ENCODE measurements at places on chromosomes 2 and 18.

DNA sequence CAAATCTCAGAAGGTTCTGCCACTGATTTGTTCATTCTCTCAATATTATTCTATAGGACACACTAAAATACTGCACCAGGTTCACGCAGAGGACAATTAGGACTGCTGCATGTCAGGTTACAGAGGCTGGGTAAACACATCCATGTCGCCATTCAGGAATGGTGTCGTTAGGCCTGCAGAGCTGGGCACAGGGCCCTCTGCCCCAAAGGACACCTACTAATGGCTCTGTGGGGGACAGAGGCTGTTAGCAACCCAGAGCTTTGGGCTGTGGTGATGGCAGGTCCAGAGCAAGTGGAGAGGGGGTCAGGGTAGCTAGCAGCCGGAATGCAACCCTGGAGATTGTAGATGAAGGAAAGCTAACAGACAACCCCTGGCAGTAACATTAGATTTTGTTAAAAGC is 115.9 kb downstream of the TTC32 start:
- no peak for DNase-seq

GRCh38 chr2:218368150-218368528 is 11.5 kb downstream of the CATIP start:
- DNase-seq, result no peak

DNA sequence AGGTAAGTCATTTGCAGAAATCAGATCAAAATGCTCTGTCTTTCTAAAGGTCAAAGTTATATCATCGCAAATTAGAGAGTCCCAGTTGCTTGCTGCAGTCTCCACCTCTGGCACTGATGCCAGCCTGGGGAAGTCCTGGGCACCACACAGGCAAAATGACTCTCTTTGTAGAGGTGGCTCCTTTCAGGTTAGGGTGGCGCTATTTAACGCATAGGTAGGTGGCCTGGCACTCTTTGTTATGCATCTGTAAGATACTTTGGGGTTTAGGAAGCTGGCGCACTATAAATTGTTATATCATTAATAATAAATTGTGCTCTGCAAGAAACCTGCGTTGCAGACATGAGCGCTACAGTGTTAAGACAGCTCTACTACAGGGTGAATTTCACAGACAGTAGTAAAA is 268.5 kb downstream of the ICOS start:
- DNase-seq, result no peak

GRCh38 chr2:46010925-46011490 is 286.2 kb upstream of the EPAS1 start:
- DNase-seq, result no peak

- no peak for DNase-seq
Observed at GRCh38 chr2:96950381-96951124, 35.8 kb downstream of the FAM178B start.

- no peak for DNase-seq
Observed at GRCh38 chr2:45605116-45605515, 6.0 kb downstream of the SRBD1 start.

DNA sequence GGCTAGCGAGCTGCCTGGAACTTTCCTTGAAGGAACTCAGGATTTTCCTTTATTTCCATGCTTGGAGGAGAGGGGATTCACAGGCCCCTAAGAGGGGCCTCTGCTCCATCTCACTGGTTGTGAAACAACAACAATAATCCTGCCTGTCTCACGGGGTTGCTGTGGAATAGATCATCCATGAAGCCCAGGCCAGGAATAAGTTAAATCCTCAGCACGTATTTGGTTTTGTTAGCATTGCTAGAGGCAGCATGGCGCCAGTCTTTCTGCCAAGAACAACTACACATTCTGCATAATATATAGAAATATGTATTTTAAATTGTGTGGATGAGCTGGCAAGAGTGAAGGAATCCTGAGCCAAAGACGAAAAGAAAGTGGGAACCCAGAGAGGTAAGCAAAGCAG is 80.8 kb upstream of the L3MBTL4 start:
- DNase-seq, result no peak

GRCh38 chr2:118505436-118505835 is 342.0 kb downstream of the EN1 start:
- no peak for DNase-seq

DNA sequence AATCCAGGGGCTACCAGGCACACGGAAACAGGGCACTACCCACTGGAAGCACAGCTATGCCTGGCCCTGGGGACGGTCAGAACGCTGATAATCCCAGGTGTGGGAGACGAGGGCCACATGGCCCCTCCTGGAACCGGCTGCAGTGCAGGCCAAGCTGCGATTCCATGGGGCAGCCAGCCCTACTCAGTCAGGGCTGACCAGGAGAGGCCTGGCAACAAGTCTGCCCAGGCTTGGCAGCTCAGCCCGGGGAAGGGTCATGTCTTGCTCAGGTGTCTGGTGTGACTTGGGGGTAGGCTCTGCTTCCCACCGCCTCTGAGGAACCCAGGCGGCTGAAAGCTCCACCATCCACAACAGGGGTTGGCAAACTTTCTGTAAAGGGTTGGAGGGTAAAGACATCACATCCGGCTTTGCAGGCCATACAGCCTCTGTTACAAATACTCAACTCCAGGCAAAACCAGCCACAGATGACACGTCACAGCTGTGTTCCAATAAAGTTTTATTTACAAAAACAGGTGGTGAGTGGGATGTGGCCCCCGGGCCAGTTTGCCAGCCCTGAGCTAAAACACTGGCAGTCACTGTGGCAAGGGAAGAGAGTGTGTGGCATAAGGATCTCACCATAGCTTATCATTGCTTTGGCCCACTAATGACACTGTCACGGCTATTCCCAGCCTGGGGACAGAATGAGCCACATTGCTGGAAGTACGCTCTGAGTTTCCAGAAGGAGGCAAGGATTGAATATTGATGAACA is 85.2 kb downstream of the NDUFA10 start:
- no peak for DNase-seq

DNA sequence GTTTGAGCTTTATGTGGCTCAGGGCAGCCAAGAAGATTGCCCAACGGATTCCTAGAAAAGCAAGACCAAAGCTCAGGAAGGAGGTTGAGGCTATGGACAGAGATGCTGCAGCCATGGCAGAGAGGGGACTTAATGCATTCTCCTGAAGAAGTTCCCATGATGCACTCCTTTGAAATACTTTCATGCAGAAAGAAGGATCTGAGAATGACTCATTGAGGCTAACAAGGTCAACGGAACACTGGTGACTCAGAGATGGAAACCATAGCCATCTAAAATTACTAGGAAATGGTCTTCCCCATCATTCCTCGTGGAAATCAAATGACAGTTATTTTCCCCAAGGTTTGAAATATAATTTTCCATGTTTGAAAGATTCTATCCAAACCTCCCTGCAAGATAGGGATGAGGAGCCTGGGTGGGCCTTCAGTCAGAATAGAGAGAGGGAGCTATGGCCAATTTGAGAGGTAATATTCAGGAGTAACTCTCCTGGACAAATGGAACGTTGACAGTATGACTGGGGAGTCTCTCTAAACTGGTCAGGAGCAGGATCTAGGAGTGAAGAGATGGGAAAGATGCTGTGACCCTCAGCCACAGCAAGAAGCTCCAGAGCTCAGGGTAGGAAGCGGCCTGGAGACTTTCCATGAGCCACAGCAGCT is 63.0 kb downstream of the REEP1 start:
- DNase-seq, result no peak

DNA sequence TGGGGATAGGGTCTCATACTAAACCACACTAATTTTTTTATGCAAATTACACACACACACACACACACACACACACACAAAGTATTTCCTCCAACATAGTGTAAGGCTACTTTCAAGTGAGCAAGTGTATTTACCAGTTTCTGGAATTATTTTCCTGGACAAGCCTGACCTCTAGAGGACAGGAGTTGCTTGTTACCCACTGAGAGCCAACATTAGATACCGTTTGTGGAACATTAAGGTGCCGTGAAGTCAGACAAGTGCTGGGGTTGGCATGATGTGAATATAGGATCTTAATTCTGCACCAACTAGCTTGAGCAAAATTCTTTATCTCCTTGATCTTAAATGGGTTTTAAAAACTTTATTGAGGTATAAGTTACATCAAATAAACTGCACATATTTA is 39.3 kb upstream of the SERPINB2 start:
- DNase-seq, result peak; percentile 6

GRCh38 chr2:187462839-187463238 is 14.8 kb upstream of the CALCRL start:
- DNase-seq, result no peak

- no peak for DNase-seq
Observed at GRCh38 chr2:58137221-58137620, 90.6 kb downstream of the VRK2 start.

DNA sequence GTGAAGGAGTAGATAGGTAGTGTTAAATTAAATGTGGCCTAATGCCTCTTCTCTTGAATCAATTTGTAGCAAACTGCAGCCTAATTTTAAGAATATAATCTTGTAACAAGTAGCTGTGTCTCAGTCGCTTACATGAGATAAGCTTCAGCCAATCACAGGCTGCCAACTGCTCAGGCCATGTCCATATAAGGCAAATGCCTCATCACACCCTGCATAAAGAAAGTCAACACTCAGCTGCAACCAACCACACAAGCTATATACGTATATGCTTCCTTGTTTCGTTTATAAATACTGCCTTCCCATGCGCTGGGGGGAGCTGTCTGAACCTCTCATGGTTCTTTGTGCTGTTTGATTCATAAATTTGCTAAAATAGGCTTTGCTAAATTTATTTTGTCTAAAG is 476.3 kb downstream of the TRIB2 start:
- no peak for DNase-seq

DNA sequence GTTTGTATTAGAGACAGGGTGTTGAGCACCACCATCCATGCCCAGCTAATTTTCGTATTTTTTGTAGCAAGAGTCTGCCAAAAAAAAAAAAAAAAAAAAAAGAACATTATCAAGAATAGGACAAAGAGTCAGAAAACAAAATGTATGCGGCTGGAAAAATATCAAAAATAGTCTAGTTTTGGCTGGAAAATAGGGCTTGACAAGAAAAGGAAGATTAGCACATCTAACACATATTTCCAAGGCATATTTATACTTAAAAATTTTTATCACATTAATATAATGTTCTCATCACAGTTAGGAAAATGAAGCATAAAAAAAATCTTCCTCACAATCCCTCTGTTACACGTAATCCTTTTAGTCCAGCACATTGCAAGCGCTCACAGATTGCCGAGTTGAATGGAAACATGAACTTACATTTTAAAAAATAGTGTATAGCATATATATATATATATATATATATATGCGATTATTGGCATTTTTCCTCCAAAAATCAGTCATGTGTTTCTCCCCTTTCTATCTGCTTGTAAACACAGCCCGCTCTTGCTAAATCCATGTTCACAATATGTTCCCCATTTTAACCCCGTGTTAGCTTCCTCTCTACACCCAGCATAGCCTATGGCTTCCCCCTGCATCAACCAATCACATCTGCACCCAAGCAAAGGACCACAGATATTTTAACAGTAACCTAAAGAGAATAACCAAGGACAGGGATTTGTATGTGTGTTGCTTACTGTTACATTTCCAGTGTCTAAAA is 183.0 kb downstream of the AFF3 start:
- DNase-seq, result peak; percentile 81

GRCh38 chr2:141001750-141002149 is 1129.1 kb downstream of the LRP1B start:
- no peak for DNase-seq

DNA sequence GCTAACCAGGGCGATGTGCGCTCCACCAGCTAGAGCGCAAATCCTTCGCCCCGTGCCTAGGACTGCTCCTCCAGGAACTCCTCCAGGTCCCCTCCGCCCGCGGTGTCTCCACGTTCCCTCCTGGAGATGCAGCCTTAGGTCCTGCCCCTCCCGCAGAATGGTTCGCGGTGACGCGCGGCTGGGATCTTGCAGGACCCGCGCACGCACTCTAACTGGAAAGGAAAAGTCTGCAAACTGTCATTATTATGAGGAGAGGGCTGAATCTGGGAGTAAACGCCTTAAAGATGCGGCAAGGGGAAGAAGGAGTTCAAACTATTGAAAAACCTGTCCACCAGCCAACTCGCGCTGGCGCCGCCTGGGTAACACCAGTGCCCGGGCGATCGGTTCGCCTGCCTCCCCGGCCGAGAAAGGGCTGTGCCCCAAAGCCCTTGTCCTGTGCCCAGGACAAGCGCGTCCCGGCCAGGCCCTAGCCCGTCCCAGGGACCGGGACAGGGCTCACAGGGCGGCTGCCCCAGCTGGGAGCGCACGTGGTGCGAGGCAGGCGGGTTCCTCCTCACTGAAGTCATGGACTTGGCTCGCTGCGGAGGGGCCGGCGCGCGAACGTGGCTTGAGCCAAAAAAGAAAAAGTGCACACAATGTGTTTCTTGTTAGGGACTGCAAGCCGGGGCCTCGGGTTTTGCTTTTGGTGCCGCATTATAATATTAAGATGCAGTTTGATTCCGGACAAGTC is 5.5 kb upstream of the ID2 start:
- peak; percentile 95 for DNase-seq

- peak; percentile 68 for DNase-seq
Observed at GRCh38 chr2:63058144-63058920, 7.7 kb downstream of the OTX1 start.

GRCh38 chr2:156158808-156159207 is 173.7 kb downstream of the NR4A2 start:
- no peak for DNase-seq

DNA sequence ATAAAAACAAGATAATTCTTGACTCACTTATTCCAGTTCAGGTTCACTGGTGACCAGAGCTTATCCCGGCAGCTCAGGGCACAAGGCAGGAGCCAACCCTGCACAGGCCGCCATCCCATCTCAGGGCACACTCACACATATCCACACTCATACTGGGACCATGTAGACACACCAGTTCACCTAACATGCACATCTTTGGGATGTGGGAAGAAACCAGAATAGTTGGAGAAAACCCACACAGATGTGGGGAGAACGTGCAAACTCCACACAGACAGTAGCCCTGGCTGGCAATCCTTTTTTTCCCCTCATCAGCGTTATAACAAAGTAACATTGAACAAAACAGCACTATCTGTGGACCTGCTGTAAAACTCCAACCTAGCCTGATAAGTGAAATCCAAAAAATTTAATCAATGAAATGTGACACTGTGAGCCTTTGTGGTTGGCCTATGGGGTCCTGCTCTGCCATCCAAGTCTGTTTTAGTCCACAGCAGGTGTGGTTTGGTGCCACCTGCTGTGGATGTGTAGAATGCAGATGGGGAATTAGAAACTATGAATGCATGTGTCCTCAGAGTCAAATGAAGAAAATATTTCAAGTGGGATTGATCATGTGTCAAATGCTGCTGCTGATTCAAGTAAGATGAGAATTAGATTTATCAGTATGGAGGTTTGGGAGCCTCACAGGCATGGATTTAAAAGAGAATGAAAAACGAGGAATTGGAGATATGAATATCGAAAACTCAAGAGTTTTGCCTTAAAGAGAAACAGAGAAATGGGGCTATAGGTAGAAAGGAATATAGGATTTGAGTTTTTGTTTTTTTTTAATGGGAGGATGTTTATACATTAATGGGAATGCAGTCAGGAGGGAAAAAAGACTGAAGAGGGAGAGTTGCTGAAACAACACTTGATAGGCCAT is 47.0 kb downstream of the UGP2 start:
- DNase-seq, result no peak

DNA sequence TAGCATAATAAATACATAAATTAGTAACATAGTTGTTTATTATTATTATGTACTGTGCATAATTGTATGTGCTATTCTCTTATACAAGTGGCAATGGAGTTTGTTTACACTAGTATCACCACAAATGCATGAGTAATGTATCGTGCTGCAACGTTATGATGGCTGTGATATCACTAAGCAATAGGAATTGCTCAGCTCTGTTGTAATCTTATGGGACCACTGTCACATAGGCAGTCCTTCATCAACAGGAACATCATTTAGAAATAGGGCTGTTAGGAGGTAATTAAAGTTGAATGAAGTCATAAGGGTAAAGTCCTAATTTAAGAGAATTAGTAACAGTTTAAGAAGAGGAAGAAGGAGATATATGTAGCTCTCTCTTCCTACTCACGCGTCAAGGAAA is 33.8 kb downstream of the TEX51 start:
- DNase-seq, result no peak
